ENCODE measurements at places on chromosomes 5 and 9.

DNA sequence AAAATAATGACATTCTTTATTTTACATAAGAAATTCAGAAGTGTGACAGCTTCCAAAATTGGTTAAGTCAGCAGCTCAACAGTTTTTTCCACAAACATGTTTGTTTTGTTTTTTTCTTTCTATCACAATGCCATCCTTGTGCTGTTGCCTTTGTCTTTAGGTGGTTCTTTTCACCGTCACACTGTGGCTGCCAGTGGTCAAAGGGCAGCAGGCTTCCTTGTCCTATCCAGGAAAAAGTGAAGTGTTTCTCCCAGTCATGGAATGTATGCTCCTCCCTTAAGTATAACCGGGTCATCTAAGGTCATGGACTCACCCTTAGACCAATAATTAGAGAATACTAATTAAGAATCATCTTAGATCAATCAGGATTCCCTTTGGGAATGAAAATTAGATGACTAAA is 87.4 kb downstream of the SREK1 start:
- no peak for DNase-seq

- no peak for DNase-seq
Measured at GRCh38 chr5:45376417-45376816, 319.8 kb downstream of the HCN1 start.

DNA sequence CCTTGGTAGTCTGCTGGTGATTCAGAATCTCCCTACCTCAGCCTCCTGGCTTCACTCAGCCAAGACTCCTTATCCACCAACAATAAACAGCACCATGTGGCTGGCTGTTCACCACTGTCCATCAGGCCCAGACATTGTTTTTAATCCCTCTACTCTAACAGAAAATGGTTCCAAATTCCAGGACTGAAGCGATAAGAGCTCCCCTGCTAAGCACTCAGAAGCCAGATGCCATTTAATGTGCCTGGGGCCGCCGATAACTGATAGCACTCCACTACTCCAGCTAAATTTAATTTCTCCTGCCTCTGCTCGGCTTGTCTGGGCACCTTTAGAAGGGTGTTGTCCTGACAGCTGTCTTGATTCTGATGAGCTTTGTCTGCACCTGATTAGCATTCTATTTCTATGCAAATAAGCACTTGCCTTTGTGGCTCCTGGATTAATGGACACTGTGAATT is 47.1 kb downstream of the ZNF622 start:
- DNase-seq, result no peak

DNA sequence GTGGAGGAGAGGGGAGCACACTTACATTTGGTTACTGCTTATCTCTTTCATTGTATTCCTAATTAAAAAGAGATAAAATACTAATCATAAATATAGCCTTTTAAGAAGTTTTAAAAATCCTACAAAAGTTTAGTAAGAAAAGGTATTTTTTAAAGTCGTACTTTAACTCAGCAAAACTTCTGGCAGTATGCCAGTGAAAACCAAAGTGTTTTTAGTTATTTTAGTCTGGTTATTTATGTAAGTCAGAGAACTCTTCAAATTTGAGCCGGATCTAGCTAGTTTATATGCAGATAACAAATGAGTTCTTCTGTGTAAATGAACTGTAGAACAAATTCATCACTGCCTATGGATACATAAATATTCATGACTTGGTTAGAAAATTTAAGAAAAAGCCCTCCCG is 36.5 kb upstream of the ANKDD1B start:
- no peak for DNase-seq

- DNase-seq, result no peak
Measured at GRCh38 chr9:104090578-104090977, 3.5 kb upstream of the SMC2 start.
